ENCODE measurements at places on chromosomes 6 and 20.

DNA sequence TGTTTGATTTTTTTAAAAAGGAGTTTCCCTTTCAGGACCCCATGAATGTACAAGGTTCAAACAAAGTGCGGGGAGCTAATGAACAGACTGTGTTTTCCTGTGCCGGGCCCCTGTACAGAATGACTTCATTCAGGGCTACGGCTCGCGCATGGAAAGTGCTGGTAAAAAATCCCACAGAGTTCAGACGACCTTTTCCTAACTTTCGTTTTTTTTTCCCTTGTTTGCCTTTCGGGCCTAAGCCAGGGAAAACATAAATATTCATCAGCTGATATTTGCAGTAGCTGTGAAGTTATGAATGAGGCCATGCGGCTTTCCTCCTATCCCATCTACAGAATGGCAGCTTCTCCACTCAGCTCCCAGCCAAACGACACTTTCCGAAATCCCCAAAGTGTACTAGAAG, 74.0 kb downstream of the HAO1 start:
- DNase-seq: no peak

DNA sequence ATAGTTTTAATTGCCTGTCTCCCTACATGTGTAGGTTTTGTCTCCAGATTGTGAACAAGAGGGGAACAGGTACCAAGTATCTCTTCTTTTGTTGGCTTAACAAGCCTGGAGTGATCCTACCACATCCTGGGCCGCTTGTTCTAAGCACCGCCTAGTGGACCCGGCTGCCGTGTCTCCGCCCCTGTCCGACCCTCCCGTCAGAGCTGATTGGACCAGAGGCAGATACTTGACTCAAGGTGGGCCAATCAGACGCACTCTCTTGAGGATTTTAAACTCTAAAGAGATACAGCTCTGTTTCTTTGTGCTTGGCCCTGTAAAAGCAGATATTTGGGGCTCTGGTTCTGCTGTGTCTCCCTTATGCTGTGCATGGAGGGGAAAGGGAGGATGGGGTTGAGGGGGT, 68.2 kb downstream of the PRDM1 start:
- DNase-seq: no peak

DNA sequence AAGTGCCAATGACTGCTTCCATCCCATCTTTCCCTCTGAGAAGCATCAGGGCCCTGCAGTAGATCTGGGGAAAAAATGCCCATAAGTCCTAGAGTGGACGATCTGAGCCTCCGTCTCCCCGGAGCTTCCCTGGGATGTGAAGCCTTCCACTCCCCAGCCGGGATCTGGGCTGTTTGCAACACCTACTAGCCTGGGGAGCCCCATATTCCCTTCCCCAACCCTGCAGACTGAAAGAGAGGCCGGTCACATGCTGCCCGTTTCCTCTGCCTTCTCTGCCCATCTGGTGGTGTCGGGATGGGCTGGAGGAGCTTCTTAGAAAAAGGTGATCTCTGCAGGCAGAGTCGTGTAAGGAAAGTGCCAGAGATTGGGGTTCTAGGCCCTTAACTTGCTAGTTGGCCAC, 1.1 kb downstream of the SNPH start:
- DNase-seq: no peak

DNA sequence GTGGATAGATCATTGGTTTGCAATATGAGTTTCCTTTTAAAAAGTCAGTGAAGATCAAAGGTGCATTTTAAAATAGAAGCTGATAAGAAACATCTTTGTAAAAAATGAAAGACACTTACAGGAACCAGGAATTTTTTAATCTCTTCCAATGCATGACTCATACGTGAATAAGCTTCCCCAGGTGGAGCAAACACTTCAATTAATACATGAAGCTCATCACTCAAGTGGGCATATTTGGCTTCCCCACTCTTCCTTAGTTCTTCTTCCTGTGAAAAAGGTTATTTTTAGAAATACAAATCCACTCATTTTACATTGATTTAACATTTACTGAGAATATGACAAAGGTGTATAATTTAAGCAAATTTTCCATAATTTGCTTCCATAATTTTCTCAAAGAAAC, 308.1 kb downstream of the KHDRBS2 start:
- no peak for DNase-seq

- DNase-seq: no peak
Observed at GRCh38 chr6:125868252-125868651, 77.5 kb downstream of the NCOA7 start.

DNA sequence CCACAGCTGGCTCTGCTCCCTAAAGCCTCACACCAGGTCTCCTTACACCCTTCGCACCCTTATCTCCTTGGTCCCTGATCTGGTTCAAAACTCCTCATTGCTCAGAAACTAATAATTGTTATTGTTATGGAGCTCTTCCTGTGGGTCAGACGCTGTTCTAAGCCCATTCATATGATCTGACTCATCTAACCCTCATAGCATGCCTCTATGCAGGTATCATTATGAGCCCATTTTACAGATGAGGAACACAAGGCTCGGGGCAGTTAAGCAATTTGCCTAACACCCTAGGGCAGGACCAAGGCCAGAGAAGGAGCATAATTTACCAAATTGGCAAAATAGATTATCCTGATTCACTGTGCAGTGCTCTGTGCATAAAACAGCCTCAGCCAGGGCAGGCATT, 51.8 kb upstream of the CCDC167 start:
- no peak for DNase-seq

DNA sequence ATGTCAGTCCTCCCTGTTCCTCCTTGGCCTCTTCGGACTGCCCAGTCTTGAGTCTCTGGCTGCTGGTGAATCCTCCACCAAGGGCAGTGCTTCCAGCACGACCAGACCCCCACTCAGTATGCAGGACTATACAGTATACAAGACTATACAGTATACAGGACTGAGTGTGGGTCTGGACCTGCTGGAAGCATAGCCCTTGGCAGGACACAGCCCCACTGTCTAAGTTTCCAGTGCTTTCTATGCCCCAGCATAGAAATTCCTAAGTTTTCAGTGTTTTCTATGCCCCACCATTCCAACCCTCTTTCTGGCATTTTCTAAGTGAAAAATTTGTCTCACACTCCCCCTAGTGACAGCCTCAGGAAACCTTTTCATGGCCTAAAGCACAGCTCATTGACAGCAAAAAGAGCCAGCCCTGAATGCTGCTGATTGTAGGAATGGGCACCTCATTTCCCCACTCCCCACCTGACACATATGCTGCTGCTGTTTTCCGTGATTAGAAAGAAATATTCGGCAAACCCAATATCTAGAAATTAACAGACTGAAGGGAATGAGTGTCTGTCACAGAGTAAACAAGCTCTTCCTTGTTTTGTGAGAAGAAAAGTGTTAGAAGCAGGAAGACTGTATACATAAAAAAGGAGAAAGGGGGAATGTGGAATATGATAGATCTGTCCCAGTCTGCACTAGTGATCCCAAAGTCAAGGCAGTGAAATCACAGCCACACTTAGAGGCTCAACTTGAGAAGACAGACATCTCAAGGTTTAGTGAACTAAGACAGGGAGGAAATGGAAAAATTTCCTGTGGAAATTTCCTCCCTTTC, 206.9 kb downstream of the IBTK start:
- DNase-seq: peak; percentile 9

DNA sequence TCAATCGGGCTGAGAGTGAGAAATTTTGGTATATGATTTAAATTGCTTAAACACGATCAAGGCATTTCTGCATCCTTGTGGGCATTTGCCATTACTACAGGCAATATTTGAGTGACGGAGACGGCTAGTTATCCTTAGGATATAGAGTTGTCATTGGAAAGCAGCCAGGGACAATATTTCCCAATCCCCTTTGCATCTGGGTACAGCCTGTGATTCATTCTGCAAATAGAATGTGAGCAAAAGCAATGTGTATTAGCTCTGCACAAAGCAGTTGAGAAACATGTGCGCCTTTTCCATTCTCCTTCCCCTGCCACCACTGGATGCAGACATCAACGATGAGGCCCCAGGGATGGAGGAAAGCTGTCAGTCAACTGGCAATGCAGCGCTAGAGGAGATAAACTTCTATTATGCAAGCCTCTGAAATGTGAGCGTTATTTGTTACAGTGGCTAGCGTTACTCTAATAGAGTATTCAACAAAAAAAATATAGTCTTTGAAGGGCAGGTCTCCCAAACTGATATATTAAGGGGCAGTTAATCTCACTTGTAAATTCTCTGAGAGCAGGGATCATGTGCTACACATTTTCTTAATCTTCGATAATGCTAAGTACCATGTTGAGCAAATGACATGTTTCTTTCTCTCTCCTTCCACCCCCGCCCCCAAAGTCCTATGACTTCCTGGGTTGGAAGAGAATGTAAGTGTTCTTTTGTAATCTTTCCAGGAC, 37.1 kb upstream of the NCOA3 start:
- peak; percentile 60 for DNase-seq

DNA sequence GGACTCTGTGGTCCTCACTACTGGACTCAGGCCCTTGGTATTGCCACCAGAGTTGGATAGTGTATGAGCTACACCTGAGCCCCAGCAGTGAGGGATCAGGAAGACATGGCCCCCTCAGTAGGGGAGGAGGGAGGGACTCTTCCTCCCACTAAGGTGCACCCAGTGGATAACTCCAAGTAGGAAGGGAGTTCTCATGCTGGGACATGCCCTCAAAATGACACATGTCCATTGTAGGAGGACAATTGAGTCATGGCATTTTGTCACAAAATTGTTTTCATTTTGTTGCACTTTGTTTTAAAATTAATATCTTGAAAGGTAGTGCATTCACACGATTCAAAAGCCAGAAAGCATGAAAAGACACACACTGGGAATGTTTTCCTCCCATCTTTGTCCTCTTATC, 127.2 kb downstream of the FOXO3 start:
- no peak for DNase-seq

- no peak for DNase-seq
Observed at GRCh38 chr6:20119485-20119884, 92.8 kb downstream of the MBOAT1 start.

DNA sequence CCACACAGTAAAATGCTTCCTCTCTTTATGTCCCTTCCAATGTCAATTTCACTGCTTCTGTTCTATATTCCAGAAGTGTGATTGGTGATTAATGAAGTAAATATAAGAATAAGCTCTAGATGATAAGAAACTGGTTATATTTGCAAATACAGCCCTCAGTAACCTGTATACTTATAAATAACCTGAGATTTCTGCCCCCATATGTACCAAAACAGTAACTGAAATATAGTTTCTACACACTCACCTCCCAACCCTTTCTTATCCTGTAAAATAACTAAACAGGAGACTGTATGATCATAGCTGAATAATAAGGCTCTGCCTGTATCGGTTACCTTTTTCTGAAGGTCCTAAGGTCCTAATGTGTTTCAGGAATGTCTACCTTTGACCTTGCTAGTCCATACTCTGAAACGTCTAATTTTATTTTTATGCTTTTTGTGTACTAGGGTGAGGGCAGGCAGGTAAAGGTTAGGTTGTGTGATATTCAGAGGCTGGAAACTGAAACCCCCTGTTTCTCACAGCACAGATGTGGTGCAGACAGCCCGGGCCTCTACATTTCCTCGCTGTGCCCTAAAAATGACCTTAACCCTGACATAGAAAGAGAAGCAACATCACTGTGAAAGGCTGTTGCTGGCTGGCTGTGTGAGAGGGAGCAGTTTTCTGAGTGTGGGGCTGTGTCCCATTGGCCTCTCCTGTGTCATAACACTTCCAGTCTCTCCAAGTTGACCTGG, 378.8 kb downstream of the CENPW start:
- DNase-seq: no peak

DNA sequence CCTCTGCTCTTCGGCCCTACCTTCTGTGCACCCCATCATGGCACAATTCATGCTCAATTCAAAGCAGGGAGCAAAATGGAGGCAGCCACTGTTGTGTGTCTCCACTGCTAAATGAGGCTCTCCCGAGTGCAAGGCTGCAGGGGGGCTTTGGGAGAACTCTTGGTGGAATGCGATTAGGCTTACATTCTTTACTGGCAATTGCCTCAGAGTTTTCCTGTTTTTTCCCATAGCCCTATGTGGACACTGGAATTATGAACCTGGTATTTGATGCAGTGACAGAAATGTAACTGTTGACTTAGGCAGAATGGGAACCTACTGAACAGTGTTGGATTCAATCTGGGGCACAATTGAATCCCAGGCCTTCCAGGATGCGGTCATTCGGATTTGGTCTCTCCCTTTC, 187.9 kb upstream of the GMDS start:
- no peak for DNase-seq

GRCh38 chr20:37349517-37350491, 3.9 kb downstream of the SRC start:
- DNase-seq: no peak

DNA sequence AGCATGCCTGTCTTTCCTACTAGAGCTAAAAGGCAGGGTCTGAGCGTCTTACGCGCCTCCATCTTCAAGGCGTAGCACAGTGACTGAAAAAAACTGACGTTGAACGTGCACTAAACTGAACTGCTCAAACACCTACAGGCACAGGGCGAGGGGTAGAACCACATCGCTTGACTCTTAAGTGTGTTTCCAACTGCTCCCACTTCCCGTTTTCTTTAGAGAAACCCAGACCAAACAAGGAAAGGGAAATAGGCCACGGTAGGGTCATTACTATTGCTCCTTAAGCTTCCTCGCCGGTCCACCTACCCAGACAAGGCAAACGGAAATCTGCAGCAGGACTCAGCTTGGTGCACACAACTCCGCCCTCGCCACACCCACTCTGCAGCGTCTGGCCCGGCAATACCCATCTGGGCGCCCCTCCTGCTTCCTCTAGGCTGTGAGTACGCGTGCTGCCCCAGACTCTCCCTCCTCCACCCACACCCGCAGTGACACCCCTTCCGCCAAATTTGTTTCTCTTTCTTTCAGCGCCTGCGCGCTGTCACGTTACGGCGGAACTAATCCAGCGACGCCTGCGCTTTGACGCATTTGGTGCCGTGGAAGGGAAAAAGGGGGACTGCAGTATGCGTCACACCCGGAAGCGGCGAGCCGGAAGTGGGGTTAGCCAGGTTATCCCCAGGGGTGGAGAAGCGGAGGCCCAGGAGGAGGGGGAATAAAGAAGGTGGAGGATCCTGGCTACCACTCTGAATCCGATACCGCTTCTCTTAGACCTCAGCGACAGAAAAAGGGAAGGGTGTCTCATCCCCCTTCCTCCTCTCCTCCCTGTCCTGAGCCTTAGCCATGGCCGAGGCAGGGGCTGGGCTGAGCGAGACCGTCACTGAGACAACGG, at the start of gene PPP1R11:
TSS of gene PPP1R11 (plus strand) at position 622 of the 883 bp plus-strand sequence. CDS start at position 835, 213 bp downstream.
- DNase-seq: peak; percentile 96

- DNase-seq: no peak
Observed at GRCh38 chr20:56443654-56444540, 24.5 kb upstream of the RTF2 start.

DNA sequence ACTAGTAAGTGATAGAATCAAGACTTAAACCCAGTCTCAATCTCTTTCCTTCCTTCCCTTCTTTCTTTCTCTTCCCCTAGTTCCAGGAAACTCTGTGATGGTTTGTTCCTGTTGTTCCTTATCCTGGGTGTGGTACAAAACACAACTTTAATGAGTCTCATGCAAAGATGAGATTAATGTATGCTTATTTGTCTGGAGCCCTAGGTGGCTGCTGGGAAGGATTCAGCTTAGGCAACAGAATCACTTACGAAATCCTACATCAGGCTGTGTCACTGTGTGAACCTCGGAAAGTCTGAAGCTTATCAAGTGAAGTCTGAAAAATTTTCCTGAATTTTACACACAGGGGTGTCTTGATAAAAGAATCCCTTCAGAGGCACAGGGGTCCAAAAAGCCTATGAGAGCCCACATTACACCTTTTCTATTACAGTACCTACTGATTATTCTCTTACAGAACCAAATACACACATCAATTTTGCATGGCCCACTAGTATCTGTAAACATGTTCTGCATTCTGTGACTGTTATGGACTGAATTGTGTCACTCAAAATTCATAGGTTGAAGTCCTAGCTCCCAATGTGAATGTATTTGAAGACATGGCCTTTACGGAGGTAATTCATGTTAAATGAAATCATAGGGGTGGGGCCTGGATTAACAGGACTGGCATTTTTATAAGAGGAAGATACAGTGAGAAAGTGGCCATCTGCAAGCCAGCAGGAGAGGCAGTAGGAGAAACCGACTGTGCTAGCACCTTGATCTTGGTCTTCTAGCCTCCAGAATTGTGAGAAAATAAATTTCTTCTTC, 144.7 kb downstream of the MYB start:
- no peak for DNase-seq

Data from NCI-H1694 (cell line).